Stromal cell of bone marrow (primary cell): ENCODE measurements at places on chromosomes 6 and 20.

DNA sequence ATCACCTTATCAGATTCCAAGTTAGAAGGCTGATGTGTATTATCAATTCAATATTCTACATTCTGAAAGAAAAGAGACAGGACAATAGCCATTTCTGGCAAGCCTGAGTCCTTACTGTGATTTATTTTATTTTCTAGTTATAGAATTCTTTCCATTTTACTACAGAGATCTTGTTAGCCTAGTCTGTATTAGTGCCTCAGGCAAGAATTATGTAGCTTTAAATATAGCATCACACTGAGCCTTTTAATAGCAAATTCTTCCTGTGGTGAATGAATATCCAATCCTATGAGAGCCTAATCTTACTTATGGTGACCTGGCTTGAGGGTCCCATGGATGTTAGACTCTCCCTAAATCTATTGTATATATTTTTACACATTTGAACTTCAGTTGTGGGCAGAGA lies 732.8 kb upstream of the CITED2 start:
- no peak for DNase-seq

DNA sequence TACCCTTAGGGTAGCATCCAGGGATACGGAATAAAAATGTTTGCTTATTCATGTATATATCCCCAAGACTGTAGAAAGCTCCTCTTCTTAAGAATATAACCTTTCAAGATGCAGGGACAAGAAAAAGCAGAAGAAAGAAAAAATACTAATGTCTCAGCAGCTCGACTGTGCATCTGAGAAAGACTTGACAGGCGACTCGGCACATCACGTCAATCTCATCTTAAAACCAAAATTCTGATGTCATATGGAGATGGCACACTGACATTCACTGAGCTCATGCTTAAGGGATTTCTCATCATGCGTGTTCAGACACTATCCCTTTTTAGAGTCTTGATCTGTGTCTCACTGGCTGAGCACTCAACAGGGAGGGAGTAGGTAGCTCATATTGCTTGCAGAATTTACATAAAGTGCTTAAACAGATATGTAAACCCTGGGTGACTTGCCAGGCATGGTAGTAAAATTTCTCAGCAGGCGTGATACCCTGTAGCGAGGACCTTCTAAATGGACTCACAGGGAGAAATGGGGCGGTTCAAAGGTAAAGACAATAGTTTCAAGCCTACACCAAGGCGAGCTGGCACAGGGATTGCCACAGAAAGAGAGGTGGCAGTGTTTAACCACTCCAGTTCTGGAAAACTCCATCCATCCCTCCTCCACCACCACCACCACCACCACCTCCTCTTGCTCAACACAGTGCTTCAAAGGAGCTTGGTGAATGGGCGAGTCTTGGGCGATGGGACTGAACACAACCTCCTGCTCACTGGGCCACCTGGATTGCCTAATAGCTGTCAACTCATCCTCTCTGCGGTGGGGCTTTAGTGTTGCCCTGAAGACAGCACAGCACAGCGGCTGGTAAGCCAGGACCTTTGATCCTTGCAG lies 330.5 kb downstream of the TFAP2A start:
- DNase-seq = no peak

- DNase-seq = no peak
Observed at GRCh38 chr20:53260168-53260567, 288.0 kb downstream of the TSHZ2 start.

- DNase-seq = no peak
Observed at GRCh38 chr20:13898012-13898612, 92.3 kb downstream of the SEL1L2 start.

DNA sequence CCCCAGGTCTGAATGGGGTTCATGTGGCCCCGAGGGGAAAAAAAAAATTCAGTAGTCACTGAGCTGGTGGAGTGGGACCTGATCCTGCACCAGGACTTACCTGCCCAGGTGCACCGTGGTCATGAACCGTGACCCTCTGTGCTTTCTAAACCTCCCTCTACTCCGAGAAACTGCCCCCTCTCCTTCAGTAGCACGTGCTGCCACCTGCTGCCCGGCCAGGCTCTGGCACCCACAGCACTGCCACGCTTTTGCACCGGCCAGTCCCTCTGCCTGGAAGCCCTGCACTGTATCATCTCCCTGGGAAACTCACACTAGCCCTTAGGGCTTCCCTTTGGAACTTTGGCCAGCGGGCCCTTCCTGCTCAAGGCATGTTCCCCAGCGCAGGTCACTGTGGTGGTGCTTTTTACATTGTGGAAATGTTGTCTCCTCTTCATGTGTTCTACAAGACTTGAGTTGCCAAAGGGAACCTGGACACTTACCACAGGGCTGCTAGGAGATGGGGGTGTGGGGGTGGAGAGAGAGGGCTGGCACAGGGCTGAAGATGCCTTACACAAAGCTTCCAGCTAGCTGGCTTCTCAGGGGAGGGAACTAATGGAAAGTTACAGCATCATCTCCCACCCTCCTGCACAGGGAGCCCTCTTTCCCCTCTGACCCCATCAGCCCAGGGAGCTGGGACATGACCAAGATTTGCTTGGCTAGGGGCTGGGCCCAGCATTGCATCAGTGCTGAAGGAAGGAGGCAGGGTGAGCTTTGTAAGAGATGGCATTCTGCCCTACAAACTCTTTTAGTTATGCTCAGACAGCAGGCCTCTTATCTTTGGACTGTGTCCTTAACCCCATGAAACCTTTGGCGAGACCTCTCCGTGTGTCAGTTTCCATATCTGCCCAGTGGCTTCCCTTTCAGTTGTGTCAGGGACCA lies 2.5 kb upstream of the PTPRT start:
- DNase-seq = no peak

- no peak for DNase-seq
Observed at GRCh38 chr20:60977901-60978300, 274.2 kb upstream of the CDH4 start.

DNA sequence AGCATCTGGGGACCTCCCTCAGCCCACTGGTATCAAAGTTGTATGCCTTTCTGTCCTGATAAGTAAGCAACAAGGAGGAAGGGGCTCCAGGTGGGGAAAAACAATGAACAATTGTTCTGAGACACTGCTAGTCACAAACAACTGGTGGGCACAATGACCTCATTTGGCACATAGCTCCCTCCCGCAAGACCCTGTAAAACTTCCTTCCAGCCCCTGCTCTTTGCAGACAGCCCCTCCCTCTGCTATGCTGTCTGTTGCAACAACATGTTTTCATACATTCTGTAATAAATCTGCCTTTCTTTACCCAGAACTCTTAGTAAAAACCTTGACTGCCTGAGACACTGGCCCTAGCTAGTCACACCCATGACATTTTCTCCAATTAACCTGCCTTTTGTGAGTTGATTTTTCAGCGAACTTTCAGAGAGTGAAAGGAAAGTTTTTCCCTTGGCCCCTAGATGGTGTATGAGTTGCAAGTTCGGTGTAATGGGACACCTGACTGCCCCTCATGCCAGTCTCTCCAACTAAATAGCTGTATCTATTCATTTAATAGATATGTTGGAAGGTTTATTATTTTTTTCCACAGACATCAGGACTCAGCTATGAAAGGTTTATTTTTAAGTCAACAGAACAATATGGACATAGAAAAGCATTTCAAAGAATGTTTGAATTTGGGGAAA lies 142.3 kb upstream of the SLC22A16 start:
- no peak for DNase-seq

DNA sequence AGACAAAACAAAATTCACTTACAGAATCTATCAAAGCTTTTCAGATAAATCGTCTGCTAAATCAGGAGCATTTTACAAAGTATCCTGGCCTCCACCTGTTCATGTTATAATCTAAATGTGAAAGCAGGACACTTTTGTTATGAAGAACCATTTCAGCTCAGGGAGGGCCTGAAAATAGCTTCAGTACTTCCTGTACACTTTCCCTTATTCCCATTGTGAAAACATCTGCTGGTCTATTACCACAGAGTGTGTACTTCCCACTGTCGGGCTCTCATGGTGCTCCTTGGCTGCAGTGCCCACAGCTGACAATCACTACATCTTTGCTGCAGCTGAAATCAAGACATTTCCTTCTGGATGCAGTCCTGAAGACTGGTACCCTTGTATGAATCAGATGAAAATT lies 128.1 kb downstream of the OPRM1 start:
- no peak for DNase-seq

GRCh38 chr20:25245461-25245860 lies 2.4 kb upstream of the PYGB start:
- no peak for DNase-seq

DNA sequence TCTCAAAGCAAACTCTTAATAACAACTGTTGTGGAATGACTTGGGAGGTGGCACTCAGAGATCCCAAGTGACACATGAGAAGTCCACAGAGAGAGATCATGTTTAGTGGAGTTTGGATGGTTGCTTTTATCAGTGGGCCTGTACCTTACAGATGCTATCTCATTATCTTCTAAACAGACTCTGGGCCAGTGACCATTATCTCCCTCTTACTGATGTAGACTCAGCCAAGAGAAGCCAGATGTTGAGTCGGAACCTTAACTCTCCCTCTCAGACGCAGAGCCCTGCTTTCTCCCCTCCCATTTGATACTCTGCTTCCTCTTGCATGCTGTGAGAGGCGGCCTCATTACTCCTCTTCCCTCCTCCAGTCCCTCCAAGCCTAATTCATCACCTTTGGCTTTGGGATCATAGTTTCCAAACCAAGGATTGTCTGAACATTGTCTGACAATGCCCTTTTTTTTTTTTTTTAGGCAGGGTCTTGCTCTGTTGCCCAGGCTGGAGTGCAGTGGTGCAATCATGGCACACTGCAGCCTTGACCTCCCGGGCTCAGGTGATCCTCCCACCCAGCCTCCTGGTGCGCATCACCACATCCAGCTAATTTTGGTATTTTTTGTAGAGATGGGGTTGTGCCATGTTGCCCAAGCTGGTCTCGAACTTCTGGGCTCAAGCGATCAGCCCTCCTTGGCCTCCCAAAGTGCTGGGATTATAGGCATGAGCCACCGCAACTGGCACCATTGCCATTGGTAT lies 4.5 kb upstream of the DDR1 start:
- DNase-seq = no peak

DNA sequence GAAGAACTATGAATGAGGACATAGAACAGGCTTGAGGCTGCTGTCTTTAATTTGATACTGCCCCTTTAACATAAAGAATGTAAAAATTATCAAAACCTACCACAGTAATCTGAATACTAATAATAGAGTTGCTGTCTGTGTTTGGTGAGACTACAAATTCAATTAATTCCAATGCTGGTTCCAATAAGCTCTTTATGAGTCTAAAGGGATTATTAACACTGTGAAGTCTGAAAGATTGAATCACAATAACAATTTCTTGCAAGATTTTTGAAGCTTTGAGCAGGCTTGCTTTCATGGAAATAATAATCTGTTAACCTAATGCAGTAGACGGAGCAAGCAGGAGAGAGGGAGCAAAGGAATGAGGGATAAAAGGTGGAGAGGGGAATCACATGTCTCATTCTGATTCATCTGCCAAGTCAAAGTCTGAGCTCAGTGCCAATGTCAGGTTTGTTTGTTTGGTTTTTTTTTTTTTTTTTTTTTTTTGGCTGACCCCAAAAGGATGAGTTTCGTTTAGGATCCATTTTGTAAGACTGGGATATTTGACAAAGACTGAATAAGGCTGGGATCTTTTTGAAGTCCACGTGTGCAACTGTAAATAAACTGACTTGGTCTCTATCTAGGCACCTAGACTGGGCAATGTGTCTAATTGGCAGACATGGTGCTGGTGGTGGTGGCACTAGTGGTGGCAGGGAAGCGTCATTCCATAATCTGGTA lies 211.6 kb downstream of the RNF144B start:
- no peak for DNase-seq

DNA sequence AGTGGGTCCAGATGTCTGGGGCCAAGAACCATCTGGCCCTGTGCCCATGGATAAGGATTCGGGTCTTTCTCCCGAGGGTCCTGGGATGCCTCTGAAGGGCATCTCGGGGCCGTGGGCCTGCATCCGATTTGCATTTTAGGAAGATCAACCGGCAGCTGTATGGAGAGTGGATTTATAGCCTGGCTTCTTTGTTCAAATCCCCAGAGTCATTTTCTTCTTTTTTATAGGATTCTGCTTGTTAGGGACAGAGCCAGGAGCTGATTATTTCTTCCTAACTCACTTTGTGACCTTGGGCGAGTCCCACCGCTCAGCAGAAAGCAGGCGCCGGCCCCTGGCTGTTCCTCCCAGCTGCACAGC lies 52.9 kb upstream of the APCDD1L start:
- no peak for DNase-seq

DNA sequence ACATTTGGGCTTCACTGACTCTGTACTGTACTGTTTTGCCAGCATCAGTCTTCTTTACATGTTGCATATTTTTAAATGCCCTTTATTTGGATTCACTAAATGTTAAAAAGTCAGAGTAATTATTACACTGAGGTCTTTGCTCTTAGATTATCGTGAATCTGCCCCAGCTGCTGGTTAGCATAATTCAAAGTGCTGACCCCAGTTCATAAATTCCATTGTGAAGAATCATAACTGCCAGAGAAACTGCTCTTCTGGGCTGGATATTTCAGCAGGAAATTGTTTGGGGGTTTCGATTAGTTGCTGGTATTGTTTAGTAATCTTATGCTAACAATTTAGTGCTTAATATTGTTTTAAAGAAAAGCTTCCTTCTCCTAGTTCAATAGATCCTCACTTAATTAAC lies 682.1 kb upstream of the MAP3K7 start:
- DNase-seq = no peak

- no peak for DNase-seq
Observed at GRCh38 chr6:78353040-78353439, 514.3 kb upstream of the IRAK1BP1 start.

DNA sequence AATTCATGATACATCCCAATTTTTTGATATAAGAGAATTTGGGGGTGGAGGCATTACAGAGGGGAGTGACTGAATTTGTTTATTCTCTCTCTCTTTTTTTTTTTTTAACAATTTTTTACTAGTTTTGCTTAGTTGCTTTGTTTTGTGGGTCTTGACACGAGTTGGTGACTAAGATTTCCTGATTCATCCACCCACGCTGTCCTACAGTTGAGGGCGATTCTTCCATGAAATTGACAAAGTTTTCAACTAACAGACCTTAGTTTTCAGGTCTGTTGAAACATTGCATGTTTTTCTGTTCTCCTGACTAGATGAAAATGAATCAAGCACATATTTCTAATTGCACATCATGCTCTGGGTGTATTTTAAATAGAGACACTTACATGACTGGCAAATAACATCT lies 613.8 kb downstream of the TFAP2B start:
- no peak for DNase-seq

- DNase-seq = no peak
Observed at GRCh38 chr6:169296170-169296569, 42.5 kb upstream of the THBS2 start.

DNA sequence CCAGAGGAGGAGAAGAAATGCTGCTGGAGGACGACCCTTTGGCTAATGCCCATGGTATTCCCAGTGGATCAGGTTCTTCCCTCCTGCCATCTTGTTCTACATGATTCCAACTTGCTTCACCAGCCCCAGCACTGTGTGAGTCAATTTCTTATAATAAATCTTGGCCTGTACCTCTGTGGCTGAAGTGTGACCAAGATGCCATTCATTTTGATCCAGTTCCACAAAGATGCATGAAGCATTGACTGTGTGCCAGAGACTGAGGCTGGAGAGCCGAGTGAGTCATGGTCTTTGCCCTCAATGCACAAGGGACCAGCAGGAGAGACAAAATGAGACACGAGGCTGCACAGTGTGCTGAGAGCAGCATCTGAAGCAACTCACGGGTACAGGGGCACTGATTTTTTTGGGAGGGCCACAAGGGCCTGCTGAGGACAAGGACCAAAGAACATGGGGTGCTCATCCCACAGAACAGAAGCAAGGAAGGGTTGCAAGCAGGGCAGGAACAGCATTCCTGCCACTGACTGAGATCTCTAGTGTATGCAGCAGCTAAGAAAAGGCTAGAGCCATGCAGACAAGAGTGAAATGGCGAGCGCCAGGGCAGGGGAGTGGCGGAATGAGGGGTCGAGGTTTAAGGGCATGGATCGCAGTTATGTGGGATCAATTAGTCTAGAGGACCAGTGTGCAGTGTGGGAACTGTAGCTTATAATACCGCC lies 207.0 kb downstream of the THBS2 start:
- DNase-seq = peak; percentile 90
